ENCODE measurements at places on chromosomes 11 and 22.

DNA sequence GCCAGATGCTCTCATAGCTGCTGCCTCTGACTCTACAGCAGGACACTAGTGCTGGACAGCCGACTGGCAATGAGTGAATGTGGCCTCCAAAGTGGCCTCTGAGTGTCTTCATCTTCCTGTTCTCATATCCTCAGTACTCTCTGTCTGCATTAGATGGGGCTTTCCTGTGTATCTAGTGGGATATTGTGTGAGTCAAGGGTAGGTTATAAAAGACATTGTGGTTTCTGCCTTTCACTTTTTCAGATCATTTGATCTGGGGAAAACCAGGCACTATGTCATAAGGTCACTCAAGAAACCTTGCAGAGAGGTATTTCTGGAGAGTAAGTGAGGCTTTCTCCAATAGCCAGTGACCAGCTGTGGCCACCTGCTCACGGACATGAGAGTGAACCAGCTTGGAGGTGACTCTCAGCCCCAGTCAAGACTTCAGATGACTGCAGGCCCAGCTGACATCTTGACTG is 333.6 kb upstream of the NCAM1 start:
- DNase-seq: no peak

GRCh38 chr22:32920032-32920628 is 118.6 kb downstream of the TIMP3 start:
- DNase-seq: no peak

DNA sequence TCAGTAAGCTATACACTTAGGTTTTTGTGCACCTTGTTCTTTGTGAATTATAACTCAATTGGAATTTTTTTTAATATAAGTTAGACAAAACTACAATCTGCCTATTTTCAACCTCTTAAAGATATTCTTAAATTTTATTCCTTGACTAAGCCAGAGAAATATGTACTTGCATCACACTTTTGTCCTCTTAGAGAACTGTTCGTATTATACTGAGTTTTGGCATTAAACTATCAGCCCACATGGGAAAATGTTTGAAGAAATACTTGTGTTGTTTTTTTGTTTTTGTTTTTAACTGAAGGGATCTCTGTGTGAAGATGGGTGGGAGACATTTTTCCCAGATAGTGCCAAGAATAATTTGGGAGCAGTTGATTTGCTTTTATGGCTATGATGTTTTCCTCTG is 25.3 kb downstream of the CEP295 start:
- no peak for DNase-seq

- peak; percentile 75 for DNase-seq
Observed at GRCh38 chr11:2196970-2197770, 25.6 kb upstream of the TH start.

GRCh38 chr11:4090258-4090657 is 4.3 kb upstream of the RRM1 start:
- DNase-seq: peak; percentile 27

DNA sequence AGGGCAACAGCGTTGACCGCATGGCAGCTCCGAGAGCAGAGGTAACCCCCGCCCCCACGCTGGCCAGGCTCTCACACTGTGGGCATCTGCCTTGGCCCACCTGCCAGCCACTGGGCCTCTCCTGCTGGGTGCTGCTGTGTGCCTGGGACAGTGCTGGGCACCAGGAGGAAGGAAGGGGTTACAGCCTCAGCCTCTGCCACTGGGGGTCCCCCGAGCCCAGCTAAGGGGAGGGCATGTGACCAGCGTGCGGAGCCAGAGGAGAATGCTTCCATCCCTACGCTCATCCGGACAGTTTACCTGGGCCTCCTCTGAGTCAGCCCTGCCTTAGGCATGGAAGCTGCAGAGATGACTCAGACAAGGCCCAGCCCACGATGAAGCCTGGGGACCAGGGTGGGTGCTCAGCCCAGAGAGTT is 10.9 kb downstream of the NCF4 start:
- DNase-seq: no peak

GRCh38 chr11:9596926-9597464 is 23.5 kb downstream of the WEE1 start:
- no peak for DNase-seq
